AG08395 (cell line): ENCODE measurements at places on chromosomes 13 and 19.
A peak's percentile ranks its signal among the peaks of the same experiment; 100 is the strongest.

DNA sequence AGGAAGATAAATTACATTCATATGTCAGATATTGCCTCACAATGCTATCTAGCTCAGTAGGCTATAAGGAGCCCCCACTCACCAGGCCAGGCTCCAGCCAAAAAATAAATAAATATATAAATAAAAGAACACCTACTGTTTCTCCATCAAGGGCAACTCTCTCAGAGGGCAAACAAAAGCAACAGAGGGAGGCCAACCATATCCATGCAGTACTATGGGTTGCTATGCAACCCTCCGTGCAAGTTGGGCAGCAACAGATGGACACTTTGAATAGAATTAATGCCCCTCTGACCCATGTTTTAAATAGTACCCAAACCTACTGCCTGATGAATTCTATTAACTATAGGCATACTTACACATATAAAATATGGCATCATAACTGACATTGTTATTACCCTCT, 279.8 kb upstream of the EDNRB start:
- no peak for DNase-seq

GRCh38 chr13:47831265-47831664, 169.8 kb downstream of the SUCLA2 start:
- no peak for DNase-seq

GRCh38 chr13:101691341-101691860, 238.9 kb downstream of the ITGBL1 start:
- peak; percentile 20 for DNase-seq

GRCh38 chr19:3132971-3133792, 2.7 kb upstream of the GNA15 start:
- DNase-seq: peak; percentile 74

GRCh38 chr19:55640043-55640576, 692 bp upstream of the ZNF580 start:
- peak; percentile 71 for DNase-seq

GRCh38 chr19:43605875-43606568, 5.9 kb upstream of the SRRM5 start:
- no peak for DNase-seq

DNA sequence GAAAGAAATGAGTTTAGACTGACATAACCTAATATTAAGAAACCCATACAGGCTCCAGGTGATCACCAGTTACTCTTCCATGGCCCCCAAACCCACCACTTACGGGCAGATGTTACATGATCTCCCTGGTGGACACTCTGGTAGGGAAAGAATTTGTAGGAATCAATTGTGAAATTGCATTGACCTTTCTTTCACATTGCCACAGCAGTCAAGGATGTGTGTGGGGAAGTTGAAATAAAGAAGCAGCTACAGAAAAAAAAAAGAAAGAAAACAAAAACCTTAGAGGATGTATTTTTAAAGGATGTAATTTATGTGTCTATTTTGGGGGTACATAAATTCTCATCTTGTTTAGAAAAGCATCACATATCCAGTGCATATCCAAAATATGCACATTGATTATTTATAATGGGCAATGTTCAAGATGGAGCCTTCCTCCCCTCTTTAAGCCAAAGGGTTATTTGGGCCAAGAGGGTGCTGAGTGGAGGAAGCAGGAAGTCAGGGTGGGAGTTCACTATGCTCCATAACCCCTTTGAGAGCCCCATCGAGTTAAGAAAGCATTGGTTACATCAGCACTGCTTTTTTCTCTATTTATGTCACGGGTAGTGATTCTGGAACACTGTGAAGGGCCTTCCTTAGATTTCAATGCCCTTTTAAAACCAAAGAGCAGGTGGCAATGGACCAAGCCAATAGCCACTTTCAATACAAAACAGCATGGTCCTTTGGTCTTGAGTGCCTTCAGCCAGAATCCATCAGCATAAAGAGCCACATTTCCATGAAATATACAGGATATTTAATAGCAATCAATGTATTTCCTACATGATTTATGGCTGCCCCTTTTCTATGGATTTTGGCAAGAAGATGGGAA, 169.6 kb downstream of the LACC1 start:
- DNase-seq: no peak

- DNase-seq: no peak
Measured at GRCh38 chr13:108034909-108035410, 180.4 kb downstream of the LIG4 start.

- no peak for DNase-seq
Measured at GRCh38 chr19:6822311-6822670, 49.8 kb downstream of the VAV1 start.

GRCh38 chr19:48561412-48561811, 9.4 kb downstream of the SULT2B1 start:
- DNase-seq: no peak

- DNase-seq: no peak
Measured at GRCh38 chr13:40637643-40638042, 28.8 kb downstream of the FOXO1 start.

DNA sequence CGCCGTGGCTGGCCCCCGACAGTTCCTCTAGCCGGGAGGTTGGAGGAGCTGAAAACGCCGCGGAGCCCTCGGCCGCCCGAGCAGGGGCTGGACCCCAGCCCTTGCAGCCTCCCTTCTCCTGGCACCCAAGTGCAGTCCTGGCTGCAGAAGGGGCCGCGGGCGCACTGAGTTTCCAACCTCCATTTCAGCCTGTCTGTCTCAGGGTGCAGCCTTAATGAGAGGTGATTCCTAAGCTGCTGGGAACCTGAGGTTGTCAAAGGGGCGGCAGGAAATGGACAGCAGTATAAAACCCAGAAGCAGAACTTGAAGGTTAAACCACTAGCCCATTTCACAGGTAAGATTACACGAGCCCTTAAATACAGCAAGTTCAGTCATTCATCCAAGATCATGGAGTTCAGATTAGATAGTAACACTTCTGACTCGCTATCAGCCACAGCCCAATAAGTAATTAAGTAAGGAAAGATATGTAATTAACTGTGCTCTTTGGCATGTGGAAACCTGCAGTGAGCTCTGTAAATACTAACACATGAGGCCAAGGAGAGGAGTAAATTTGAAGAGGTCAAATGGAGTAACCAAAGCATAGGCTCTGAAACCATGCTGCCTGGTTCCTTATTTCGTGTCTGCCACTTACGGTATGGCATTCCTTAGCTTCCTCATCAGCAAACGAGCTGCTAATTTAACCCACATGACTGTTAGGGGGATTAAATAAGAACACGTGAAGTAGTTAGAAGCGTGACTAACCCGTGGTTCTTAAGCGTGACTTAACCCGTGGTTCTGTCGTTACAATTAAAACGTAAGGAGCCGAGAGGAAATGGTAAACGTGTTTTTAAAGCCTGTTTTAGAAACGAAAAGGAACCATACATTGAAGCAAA, 686 bp downstream of the SETDB2 start:
- peak; percentile 46 for DNase-seq

DNA sequence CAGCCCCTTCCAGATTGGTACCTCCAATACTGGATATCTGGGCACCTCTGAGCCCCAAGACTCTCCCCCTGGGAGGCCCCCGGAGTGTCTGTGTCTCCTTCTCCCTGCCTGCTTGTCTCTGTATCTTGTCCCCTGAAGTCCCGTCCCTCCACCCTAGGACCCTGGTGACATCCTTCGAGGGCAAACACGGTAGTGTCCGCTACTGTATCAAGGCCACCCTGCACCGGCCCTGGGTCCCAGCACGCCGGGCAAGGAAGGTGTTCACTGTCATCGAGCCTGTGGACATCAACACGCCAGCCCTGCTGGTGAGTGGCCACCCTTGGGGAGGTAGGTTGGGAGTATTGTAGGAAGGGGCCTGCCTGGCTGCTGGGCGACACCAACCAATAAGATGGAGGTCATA, 844 bp downstream of the ARRDC2 start:
- no peak for DNase-seq

GRCh38 chr19:33673258-33673875, 51.6 kb downstream of the CHST8 start:
- no peak for DNase-seq
